Fibroblast of mammary gland (primary cell): ENCODE measurements at places on chromosomes 7 and 10.

DNA sequence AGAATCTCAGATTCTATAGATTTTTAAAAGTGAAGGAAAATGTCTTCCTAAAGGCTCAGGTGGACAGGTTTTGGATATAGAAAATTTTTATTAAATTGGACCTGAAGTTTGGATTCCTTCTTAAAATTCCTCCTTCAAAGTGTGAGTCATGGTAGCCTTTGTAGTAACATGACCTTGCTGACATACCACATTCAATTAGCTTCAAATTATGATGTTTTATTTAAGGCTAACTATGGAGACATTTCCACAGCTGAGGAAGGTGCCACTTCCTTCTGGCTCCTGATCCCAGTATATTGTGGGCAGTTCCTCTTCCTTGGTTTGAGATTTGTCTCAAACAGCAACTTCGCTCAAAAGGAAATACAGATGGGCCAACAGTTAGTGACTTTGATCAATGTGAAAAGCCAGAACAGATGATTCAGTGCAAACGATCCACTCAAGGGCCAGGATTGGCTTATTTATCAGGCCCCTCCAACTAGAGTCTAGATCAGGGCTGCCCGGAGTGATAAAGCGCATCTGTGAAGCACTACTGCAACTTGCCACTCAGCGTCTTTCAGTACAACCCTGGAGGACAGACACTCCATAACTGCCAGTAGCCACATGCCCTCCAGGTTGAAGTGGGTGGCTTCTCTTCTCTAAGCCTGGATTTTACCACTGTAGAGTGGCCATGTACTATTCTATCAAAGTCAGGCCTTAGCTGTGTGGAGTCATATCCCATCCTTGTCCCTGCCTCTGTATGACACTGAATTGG lies 573.5 kb downstream of the KIF20B start:
- peak; percentile 30 for DNase-seq

- DNase-seq, result peak; percentile 28
These were observed 1.9 kb upstream of the FRAT2 start for GRCh38 chr10:97336446-97336845.

DNA sequence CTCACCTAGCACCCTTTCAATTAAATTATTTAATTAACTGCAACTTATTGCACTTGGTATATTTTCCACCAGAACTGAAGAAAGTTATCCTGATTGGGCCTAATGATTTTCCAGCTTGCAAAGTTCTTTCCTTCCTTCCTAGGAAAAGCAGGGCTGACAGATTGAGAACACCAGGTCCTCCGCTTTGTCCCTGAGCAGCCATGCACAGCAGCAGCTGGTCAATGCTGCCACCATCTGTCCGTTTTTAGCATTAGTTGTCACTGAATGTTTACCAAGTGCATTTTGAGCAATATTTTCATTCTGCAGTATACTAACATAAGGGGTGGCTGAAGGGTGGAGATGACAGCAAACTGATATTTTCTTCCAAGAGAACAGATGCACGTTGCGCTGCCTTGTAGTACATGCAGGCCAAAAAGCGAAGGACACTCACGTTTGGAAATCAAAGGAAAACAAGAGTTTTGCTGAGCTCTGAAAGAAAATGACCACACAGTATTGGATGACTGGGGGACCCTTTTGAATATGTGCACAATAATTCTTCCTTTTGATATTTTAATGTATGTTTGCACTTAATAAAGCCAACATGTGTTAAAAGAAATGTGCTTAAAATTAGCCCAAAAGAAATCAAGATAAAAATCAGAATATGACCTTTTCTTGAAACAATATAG lies 248.8 kb upstream of the PTN start:
- DNase-seq, result peak; percentile 80

GRCh38 chr10:58994226-58995057 lies 182.0 kb upstream of the PHYHIPL start:
- DNase-seq, result peak; percentile 15

- peak; percentile 78 for DNase-seq
These were observed 10.3 kb downstream of the CRHR2 start for GRCh38 chr7:30671793-30672465.

DNA sequence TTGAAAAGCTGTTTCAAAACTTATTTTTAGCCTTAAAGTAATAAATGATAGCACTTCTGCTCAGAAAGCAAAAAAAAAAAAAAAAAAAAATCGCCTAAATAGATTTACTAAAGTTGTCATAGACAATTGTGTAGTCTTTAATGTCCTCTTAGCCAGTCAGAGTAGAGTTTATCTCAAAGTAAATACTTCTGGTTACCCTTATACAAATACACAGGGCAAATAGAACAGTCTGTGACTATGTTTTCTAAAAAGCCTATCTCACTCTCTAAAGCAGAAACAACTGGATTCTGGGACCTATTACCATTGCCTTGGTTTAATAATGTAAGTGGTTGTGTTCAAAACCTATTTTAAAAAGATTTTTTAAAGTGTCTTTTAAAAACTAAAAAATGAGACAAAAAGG lies 156.2 kb upstream of the THSD7A start:
- no peak for DNase-seq

DNA sequence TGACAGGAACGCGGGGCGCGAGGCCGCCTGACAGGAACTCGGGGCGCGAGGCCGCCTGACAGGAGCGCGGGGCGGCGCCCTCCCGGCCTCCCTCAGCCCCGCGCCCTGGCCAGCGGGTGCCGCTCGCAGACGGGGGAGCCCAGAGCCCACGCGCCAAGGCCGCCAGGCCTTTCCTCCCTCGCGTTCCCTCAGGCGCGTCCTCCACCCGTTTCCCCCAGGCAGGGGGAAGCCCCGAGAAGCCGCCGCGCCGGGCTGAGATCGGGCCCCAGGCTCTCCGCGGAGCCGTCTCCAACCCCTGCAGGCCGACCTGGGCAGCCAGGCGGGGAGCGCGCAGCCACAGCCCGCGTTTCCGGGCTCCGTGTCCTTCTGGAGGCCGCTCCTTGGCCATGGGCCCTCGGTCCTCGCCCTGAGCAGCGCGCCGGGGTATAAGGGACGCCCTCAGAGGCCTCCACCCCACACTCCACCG lies 17.7 kb downstream of the PTPRN2 start:
- DNase-seq, result no peak

GRCh38 chr7:71157757-71158156 lies 25.8 kb downstream of the GALNT17 start:
- no peak for DNase-seq

DNA sequence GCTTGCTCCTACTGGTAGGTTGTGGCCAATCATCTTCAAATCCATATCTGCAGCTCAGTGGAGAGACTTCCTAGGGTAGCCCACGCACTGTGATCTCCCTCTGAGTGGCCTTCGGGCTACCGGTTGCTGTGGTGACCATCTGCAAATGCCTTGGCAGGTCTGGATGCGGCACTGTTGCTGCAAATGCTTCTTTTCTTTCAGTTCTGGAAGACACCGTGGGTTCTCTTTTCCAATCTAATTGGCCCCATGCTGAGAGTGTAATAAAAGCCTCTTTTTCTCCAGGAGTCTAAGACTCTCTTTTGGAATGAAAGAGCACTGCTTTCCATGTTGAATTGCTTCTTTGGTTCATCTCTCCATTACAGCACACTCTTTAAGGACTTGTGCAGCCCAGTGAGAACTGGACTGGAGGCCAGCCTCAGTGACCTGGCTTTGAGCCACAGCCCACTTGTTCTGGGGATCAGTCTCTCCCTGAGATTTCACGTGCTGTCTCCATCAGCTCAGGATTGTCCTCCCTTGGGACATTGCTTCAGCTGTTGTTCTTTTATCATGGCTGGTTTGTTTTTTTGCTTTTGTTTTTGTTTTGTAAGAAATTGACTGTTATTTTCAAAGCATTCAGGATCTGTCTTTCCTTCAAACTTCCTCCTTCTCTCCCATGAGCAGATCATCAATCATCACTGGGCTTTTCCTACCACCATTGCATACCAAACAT lies 286.6 kb downstream of the BMPER start:
- DNase-seq, result no peak

DNA sequence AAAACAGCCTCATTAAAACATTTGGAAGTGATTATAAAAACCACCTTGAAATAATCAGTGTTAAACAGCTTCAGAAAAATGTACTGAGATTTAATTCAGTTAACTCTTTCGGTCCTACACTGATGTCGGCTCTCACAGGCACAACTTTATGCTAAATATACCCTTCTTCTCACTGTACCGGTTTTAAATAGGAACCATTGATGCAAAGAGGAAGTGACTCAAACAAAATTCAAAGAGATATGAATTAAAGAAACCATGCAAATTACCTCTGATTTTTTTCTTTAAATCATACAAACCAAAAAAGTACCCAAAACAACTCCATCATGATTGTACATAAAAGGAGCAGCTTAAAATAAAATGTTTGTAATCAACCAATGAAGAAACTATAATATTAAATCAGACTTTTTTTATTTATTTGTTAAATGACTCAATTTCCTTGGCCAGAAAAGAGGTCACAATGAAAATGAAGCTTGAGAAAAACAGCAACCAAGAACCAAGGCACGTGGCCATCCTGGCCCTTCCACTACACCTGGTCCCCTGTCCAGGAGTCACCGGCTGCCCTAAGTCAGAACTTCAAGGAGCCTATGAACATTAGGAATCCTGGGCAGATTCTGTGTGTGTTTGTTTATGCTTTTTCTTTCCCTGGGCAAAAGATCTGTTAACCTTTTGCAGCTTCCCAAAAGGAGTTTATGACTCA lies 73.0 kb upstream of the CABCOCO1 start:
- peak; percentile 11 for DNase-seq

- DNase-seq, result no peak
These were observed 46.9 kb downstream of the CUZD1 start for GRCh38 chr10:122798704-122799231.

- DNase-seq, result peak; percentile 24
These were observed 37.0 kb downstream of the RBM20 start for GRCh38 chr10:110681023-110681681.

GRCh38 chr7:142485617-142486226 lies 227.9 kb upstream of the PRSS58 start:
- no peak for DNase-seq

GRCh38 chr10:103510046-103510685 lies 16.7 kb downstream of the NEURL1 start:
- no peak for DNase-seq

GRCh38 chr10:51602326-51602725 lies 97.1 kb downstream of the CSTF2T start:
- DNase-seq, result peak; percentile 28

DNA sequence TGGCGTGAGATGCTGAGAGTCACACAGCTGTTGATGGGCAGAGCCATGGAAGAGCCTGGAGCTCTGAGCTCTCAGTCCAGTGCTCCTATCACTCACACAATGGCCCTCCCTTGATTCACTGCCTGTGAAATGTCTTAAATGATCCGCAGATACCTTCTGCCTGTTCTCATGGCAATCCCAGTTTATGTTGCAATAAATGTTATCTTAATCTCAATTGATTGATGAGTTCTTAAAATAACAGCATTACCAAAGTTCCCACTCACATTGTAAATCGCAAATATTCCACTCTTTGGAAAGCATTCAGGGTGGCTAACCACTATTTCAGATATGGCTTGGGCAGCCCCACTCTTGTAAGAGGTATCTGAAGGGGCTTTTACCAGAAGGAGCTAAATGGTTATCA lies 865.5 kb downstream of the LRMDA start:
- no peak for DNase-seq

DNA sequence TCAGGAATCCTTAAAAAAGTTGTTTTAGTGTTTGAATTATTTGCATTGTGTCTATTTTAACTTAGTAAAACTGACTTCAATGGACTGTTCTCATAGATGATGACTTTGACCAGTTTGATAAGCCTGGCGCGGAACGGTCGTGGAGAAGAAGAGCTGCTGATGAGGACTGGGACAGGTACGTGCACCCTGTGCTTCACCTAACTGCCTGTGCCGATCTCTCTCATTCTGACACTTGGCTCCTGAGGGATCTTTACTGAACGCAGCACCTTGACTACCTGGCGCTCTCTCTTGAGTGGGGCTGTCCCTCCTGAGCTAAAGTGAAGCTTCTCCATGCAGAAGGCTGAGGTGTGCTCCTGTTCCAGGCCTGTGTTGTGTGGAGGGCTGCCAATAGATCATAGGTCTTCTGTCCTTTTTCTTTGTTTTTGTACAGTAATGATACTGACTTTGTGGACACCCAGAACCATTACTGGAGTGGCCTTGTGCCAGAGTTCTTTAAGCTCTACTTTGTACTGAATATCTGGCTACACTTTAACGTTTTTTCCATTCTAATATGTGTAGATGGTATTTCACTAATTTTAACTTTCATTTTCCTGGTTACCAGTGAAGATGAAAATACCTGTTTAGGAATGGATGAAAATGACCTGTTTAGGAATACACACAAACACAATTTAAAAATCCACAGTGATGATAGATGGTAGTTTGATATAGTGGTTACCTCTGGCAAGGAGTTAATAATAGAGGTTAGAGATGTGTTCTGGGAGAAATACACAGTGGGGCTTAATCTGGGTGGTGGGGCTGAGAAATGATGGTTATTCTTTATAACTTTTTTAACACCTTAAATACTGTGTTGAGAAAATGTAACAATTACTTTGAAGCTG lies 20.9 kb downstream of the RBM33 start:
- no peak for DNase-seq

- no peak for DNase-seq
These were observed 57.2 kb upstream of the SMNDC1 start for GRCh38 chr10:110361800-110362456.

GRCh38 chr7:101956130-101956529 lies 138.7 kb downstream of the CUX1 start:
- no peak for DNase-seq

- DNase-seq, result peak; percentile 67
These were observed 18.6 kb downstream of the OPALIN start for GRCh38 chr10:96339956-96340904.

DNA sequence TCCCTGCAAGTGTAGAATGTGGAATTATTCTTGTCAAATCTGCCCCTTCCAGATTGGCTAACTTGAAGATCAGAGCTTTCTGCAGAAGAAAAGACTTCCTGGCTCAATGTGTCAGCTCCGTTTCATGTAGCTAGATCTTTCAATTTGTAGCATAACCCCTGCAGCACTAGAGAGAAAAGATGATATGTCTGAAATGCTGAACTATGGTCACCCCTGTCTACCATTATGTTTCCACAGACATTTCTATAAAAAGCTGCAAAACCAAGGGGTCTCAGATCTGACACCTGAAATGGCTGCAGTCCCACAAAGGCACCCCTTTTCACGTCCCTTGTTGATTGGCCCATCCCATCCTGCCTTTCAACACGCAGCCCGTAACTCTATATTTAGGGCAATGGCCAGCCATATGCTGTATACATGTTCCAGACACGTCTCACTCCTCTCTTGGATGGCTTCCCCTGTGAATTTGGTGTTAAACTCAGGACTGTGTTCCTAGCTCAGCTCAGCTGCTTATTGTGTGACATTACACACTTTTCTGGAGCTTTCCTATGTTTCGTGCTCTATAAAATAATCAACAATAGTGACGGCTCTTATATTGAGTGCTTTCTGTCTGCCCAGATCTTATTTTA lies 648.6 kb upstream of the CELF2 start:
- no peak for DNase-seq

DNA sequence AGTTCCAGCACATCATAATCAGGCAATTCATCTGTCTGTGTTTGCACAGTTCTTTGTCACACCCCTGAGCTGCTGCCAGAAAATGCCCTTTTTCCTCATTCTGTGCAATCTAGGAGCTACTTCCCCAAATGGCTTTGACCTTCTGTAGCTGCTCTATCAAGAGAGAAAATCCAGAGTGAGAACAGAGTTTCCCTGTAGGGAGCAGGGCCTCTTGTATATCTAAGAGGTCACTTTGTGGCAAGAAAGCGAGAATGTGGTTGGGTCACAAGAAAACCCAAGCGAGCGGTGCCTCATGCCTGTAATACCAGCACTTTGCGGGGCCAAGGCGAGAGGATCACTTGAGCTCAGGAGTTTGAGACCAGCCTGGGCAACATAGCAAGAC lies 24.3 kb downstream of the SLC29A3 start:
- peak; percentile 11 for DNase-seq
